ENCODE measurements at places on chromosomes 5 and 9. TPM values are rescaled to one million over a fixed set of nuclear protein-coding genes. Genes with fewer than 3 reads are reported as not detected.

DNA sequence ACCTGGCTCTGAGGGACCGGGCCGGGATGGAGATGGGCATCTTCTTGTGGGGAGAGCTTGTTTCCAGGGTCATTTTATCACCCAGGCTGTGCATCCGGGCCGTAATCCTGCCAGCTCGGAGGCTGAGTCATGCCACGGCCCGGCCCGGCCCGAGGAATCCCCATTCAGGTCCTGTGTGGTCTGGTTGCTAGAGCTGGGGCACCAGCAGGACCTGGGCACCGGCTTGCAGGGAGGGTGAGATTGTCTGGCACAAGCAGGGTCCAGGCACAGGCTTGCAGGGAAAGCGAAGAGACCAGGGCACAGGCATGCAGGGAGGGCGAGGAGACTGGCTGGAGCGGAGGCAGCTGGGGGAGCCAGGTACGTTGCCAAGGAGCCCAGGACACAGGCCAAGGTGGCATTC, 106.8 kb downstream of the RXRA start:
- DNase-seq, result no peak

GRCh38 chr5:32520356-32520755, 65.0 kb upstream of the SUB1 start:
- DNase-seq, result no peak

- no peak for DNase-seq
These were observed 2.7 kb downstream of the NCS1 start for GRCh38 chr9:130174920-130175321.

DNA sequence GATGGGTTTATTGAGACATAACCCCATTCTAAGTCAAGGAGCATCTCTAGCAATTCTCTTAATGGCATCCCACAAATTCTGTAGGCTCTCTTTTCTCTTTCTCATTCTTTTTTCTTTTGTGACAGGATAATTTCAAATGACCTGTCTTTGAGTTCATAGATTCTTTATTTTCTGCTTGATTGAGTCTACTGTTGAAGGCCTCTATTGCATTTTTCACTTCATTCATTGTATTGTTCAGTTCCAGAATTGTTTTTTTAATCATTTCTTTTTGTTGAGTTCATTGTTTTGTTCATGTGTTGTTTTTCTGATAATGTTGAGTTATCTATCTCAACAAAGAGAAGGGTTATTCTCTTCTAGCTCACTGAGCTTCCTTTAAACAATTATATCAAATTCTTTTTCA, 144.7 kb upstream of the IL12B start:
- DNase-seq, result no peak

DNA sequence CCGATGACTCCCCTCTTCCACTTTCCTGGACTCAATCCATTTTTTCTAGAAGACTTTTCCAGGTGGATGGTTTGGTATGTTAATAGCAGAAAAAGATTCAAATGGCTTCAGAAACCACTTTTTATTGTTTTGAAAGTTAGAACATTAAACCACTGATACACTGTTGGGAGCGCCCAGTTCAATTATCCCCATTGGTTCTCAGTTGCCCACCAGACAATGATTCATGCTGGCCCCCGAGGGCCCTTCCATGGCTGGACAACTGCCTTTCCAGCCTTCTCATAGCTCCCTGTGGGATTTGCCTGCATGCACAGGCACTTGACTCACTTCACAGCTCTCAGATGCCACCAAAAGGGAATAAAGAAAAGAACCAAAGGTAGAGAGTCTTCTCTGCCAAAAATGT, 21.3 kb upstream of the ANKRD34B start:
- DNase-seq, result no peak

GRCh38 chr9:133347515-133347984, 381 bp downstream of the MED22 start:
- DNase-seq, result no peak

DNA sequence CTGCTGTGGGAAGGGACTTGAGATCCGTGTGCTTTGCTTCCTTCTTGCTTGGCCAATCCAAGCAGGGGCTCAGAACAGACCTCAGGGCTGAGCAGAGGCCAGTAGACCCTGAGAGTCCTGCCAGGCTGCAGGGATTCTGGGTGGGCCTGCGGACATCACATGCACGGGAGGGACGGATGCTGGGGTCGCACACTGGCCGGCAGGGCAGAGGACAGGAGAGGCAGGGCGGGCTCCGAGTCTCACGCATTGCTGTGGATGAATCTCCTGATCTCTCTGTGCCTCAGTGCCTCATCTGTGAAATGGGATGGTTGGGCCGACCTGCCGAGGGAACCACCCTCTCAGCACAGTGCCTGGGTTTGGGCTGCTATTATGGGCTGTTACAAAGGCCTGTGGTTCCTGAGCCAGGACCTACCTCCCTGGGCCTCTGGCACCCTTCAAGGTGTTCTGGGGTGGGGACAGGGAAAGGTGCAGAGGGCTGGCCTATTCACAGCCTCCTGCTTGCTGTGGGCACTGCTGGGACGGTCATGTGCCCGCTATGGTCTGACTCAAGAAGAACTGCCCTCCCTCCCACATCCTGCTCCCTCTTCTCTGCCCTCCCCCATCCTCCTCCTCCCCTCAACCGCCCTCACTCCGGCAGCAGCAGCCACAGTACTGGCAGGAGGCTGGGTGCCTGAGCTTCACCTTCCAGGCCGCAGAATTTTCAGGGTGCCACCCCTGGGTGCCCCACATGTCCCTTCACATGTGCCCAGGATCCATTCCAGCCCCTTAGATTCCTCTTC, 43.3 kb downstream of the NCS1 start:
- DNase-seq, result no peak

- peak; percentile 90 for DNase-seq
These were observed 8.2 kb downstream of the RANBP6 start for GRCh38 chr9:6007058-6007769.

- no peak for DNase-seq
These were observed 15.7 kb downstream of the PHF2 start for GRCh38 chr9:93592008-93592642.

DNA sequence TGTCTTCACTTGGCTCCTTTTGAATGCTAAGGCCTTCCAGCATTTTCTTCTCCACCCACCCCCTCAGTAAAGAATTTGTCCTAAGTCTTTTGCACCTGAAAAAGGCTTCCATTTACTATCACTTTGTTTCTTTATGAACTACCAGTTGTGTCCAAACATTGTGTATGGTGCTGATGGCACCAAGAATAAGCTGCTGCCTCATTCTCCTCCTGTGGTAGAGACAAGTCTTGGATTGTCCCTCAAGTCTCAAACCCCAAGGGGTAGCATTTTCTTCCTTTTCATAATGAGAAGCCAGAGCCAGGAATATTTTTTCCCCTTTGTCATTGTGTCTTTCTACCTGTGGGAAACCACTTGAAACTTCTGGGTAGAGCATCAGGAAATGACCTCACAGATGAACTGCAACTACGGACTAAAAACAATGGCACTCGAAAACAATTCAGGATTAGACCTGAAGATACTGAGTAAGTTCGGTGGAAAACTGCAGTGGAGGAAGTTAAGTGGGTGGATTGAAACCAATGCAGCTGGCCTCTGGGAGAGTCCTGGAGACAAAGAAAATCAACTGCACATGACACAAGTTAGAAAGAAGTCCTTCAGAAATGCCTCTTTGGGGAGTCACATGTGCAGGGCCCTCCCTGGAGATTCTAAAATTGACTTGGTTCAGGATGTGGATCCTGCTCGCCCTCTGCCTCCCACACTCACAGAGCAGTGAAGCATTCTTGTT, 80.5 kb downstream of the SH3RF2 start:
- no peak for DNase-seq

- no peak for DNase-seq
These were observed 9.2 kb downstream of the CEP72 start for GRCh38 chr5:621341-621761.

GRCh38 chr5:180862645-180863044, 1.6 kb upstream of the ZFP62 start:
- DNase-seq, result no peak

DNA sequence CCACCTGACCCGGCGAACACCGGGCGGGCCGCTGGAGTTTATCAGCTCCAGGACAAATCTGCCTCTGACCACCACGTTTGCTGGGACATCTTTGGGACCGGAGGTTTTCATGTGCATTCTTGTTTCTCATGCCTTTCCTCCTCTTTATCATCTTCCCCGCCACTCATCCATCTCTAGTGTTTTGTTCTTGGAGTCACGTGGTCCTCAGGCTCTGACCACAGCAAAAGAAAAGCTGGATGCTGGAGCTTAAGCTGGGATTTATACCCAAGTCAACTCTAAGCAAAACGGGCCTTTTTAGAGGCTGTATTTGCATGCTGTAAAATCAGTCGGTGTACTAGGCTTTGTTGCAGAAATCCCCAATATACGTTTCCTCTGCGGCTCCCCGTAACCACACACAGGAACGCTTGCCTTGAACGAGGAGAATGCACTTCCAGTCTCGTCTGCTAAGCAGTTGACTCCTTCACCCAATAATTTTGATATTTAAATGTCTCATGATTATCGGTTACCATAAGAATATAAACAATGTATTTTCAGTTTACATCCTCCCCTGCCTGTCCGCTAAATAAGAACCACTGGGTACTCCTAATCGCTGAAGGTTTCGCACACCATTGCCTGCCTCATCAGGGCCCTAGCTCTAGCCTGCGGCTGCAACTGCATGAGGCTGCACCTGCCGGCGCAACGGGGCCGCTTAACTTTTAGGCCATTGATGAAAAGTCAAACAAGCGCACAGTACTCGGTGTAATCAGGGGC, 560 bp upstream of the NDUFS6 start:
- peak; percentile 50 for DNase-seq

- DNase-seq, result no peak
These were observed 11.0 kb downstream of the PRDM12 start for GRCh38 chr9:130675396-130675795.

DNA sequence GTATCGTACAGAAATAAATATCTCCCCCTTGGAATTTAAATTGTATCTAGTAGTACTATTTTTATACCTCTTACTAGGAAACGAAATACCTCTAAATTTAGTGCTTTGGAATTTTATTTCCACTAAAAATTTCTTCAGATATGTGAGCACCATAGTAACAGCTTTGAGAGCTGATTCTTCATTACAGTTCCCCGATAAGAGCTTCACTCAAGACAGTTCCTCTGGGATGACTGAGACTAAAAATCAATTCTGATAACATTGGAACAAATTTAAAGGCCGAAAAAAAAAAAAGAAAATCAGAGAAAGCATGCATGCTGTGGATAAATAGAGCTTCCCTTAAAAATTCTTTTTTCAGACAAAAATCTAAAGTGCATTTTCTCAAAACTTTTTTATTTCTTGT, 68.5 kb upstream of the MEF2C start:
- DNase-seq, result no peak

Gene BRD3OS
- polyA plus RNA-seq, result 31.3 TPM

Gene DOCK8
- 75.7 TPM for polyA plus RNA-seq

Gene ENTREP1
- polyA plus RNA-seq, result not detected

Gene CNOT6
- 0.84 TPM for polyA plus RNA-seq

Gene POLK
- 25.7 TPM for polyA plus RNA-seq

Gene CHSY3
- not detected for polyA plus RNA-seq

Gene HSD17B3
- not detected for polyA plus RNA-seq

Gene EDIL3
- not detected for polyA plus RNA-seq

All from naive B cell (primary cell).